ENCODE measurements at places on chromosomes 7 and 10.

DNA sequence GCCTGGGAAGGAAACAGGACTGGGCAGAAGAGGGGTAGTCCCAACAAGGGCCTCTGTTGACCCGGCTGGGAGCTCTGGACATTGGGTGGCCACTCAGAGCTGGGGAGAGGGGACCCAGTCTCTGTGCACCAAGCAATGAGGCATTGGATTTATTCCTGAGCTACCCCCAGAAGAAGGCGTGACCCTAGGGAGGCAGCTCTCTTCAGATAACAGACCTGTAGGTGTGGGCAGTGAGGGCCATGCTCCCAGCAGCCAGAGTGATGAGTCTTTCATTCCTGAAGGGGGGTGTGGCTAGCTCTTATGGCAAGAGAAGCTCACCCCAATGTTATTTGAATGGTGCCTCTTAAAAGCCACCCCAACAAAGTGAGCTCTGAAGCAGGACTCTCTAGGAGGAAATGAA is 20.4 kb downstream of the TEX36 start:
- no peak for DNase-seq

- DNase-seq, result no peak
Observed at GRCh38 chr7:86252406-86252805, 391.3 kb upstream of the GRM3 start.

GRCh38 chr7:30563326-30563942 is 31.2 kb upstream of the GARS1 start:
- DNase-seq, result no peak

DNA sequence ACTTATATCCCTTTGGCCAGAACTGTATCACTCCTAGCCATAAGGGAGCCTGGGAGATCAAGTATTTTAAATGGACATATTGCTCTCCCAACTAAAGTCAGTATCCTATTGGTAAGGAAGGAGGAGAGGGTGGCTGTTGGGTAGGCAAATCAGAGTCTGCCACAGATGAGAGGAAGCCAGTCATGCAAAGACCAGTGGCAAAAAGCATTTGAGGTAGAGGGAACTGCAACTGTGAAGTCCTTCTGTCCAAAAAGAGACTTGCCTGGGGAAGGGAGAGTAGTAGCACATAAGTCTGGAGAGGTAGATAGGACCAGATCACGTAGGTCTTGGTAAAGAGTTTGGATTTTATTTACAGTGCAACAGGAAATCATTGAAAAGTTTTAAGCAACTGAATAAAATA is 8.8 kb upstream of the CCNJ start:
- DNase-seq, result no peak

DNA sequence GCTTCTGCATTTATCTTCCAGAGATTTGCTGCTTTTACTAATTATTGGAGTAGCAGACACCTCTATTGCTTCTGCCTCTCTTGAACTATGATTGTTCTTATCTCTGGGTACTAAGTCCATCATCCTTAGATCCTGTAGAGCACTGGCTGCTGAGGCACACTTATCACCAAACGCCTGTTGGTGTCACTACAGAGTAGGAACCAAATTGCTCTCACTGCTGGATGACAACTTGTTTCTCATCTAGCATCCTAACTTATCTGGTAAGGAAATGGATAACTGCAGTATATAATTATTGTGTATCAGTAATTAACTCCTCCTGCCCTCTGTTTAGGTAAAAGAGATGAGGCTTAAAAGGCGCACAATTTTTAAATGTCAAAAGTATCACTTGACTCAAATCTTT is 1059.4 kb downstream of the NRG3 start:
- no peak for DNase-seq

GRCh38 chr7:137881607-137882260 is 35.0 kb upstream of the DGKI start:
- DNase-seq, result no peak

DNA sequence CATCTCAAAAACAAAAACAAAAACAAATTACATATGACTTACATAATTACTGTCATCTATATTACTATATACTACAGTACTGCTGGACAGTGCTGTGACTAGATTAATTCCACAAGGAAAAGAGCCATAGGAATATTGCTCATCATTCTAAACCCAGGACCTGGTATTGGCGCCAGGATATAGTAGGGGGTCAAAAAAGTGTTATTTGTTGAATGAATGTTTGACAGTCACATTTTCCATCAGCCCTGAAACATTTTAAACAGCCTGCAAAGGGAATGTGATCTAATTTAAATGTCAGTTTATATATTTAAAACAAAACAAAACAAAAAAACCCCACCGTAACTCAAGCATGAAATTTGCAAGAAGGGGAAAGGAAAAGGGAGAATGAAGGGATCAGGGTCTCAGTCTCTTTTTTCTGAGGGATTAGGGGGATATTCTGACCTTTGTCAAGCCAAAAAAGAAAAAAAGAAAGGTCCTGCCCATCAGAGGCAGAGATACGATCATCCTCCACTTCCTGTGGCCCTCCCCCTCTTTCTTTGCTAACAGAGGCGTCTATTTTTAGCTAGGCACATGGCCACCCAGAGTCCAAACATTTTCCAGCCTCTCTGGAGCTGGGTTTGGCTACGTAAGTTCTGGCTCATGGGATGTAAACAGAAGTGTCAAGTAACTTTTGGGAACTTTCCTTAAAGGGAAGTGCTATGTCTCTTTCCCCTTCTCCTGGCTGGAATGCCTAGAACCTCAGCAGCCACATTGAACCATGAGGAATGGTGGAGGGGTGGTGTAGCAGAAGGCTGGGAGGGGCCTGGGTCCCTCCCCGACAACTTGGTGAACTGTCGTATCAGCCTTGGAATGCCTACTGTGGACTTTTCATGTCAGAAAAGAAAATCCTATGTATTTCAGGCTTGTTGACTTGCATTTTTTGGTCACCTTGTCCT is 44.6 kb upstream of the DLG5 start:
- no peak for DNase-seq

Data from inflammatory macrophage treated with lipopolysaccharide for 4 hours (primary cell).